ENCODE measurements at places on chromosomes 1 and 21.

- DNase-seq: no peak
Measured at GRCh38 chr1:234549447-234550021, 60.4 kb downstream of the IRF2BP2 start.

GRCh38 chr1:182173808-182174512 is 112.4 kb upstream of the ZNF648 start:
- no peak for DNase-seq

DNA sequence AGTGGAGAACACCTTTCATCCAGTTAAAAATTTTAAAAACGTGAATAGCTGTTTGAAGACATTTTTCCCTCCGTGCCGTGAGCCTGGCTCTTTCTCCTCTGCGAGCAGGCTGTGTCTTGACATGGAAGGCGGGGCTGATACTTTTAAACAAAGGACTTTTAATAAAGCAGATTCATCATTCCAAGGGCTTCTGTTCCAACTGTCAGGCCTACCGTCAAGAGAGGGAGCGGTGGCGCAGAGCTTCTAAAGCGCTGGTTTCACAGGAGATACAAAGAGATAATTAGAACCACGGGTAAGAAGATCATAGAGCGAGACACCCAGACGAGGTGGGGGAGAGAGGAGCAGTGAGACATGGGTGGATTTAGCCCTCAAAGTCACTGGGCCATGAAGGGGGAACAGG is 247.4 kb upstream of the C1orf174 start:
- DNase-seq: no peak

- DNase-seq: no peak
Measured at GRCh38 chr1:41975850-41976569, 57.3 kb upstream of the HIVEP3 start.

GRCh38 chr21:43767498-43767983 is 8.6 kb downstream of the CSTB start:
- DNase-seq: no peak

- no peak for DNase-seq
Measured at GRCh38 chr1:183864611-183865010, 59.7 kb downstream of the RGL1 start.

DNA sequence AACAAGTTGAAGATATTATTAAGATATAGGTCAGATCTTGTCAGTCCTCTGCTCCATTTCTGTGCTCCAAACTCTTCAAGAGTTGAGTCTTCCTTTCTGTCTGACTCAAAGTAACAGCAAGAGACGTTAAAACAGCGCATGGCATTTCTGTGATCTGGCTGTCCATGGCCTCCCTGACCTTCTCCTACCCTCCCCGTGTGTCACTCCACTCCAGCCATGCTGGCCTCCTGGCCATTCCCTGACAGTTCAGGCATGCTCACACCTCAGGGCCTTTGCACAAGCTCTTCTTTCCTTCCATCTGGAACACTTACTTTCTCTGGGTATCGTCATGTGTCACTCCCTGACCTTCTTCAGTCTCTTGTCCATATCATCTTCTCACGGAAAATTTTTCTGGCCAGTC is 229.0 kb downstream of the CENPF start:
- no peak for DNase-seq

- no peak for DNase-seq
Measured at GRCh38 chr1:179550746-179551682, 24.7 kb downstream of the NPHS2 start.

DNA sequence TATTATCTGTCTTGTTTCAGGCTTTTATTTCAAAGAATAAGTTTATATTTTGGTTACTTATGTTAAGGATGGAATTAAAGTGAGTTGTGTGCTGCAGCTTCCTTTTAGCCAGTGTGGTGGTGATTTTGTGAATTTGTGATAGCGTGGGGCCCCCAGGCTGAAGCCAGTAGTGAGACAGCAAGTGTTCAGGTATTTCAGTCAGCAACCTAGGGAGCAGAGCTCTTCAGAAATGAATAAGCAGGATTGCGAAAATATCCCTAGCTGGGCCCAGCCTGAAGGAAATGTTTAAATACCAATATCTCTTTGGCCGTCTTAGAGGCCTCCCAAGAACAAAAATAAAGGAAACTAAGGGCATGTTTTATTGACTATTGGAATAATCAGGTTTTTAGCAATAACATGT is 150.8 kb upstream of the C1orf105 start:
- DNase-seq: no peak

GRCh38 chr1:228141226-228142044 is 1.4 kb downstream of the GUK1 start:
- DNase-seq: no peak

- no peak for DNase-seq
Measured at GRCh38 chr1:53532912-53533311, 73.7 kb downstream of the DMRTB1 start.

DNA sequence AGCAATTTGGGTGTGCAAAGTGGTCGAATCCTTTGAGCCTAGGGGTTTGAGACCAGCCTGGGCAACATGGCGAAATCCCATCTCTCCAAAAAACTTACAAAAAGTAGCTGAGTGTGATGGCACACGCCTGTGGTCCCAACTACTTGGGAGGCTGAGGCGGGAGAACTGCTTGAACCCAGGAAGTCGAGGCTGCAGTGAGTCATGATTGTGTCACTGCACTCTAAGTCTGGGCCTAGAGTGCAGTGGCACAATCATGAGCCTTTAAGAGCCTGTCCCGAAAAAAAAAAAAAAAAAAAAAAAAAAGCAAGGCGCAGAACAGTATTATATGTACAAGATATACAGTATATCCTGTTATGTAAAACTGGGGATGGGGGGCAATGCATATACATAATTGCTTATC is 25.1 kb upstream of the HTR1D start:
- DNase-seq: no peak

GRCh38 chr1:44621841-44622286 is 52.4 kb downstream of the TMEM53 start:
- no peak for DNase-seq

- DNase-seq: no peak
Measured at GRCh38 chr1:211978596-211978995, 56.8 kb downstream of the INTS7 start.

GRCh38 chr1:13443335-13443979 is 33.2 kb downstream of the PRAMEF20 start:
- DNase-seq: no peak

GRCh38 chr1:16167331-16168143 is 11.7 kb upstream of the EPHA2 start:
- DNase-seq: no peak

DNA sequence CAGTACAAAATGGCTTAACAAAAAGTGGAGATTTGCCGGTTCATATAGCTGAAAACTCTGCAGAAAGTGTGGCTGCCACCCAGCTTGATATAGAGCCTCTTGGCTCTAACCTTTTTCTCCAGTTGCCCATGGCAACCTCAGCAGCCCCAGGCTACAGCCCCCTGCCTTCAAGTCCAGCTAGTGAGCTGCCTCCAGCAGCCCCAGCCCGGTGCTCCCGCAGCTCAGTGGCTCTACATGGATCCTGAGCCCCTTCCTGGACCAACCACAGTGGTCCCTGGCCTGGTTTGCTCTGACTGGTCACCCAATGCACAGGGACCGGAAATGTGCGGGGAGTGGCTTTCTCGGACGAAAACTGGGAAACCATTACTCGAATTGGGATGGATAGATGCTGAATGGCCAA is 13.3 kb upstream of the ATF3 start:
- no peak for DNase-seq

Measured in NCI-H2081 treated with DMSO at 0.1 percent for 48 hours (cell line).